Neuronal stem cell (in vitro differentiated cells): ENCODE measurements at places on chromosomes 3 and 15.

DNA sequence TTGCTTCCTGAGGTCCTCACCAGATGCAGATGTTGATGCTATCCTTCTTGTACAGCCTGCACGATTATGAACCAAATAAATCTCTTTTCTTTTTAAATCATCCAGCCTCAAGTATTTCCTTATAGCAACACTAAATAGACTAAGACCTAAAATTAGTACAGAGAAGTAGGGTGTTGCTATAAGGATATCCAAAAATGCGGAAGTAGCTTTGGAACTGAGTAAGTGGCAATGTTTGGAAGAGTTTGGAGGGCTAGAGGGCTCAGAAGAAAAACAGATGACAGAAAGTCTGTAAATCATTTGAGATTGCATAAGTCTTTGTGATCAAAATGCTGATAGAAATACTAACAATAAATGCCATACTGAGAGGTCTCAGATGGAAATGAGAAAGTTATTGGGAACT lies 894.9 kb downstream of the DIPK2A start:
- DNase-seq, result no peak
- H3K4me1 ChIP-seq, result no peaks in the 10 kb centered on the region
- H3K4me3 ChIP-seq, result no peak overlapping the region
- no peak overlapping the region for H3K27ac ChIP-seq
- H3K36me3 ChIP-seq, result no peaks in the 10 kb centered on the region

- H3K4me3 ChIP-seq, result no peak overlapping the region
- H3K27me3 ChIP-seq, result no peaks in the 10 kb centered on the region
- H3K36me3 ChIP-seq, result peaks cover 26% of the 10 kb centered on the region
- H3K4me1 ChIP-seq, result no peaks in the 10 kb centered on the region
Observed at GRCh38 chr3:50584391-50584790, 15.1 kb downstream of the HEMK1 start.

- H3K4me3 ChIP-seq, result no peak overlapping the region
- H3K4me1 ChIP-seq, result no peaks in the 10 kb centered on the region
- no peaks in the 10 kb centered on the region for H3K36me3 ChIP-seq
- no peak for DNase-seq
- H3K27ac ChIP-seq, result no peak overlapping the region
- H3K27me3 ChIP-seq, result no peaks in the 10 kb centered on the region
Observed at GRCh38 chr3:56810577-56811545, 9.1 kb upstream of the ARHGEF3 start.

- no peak overlapping the region for H3K4me3 ChIP-seq
- no peak overlapping the region for H3K27ac ChIP-seq
- peaks cover 95% of the 10 kb centered on the region for H3K36me3 ChIP-seq
- H3K27me3 ChIP-seq, result no peaks in the 10 kb centered on the region
Observed at GRCh38 chr3:12590096-12590495, 33.2 kb downstream of the MKRN2 start.
